ENCODE measurements at places on chromosomes 4 and X. TPM values are rescaled to one million over a fixed set of nuclear protein-coding genes. Genes with fewer than 3 reads are reported as not detected.

DNA sequence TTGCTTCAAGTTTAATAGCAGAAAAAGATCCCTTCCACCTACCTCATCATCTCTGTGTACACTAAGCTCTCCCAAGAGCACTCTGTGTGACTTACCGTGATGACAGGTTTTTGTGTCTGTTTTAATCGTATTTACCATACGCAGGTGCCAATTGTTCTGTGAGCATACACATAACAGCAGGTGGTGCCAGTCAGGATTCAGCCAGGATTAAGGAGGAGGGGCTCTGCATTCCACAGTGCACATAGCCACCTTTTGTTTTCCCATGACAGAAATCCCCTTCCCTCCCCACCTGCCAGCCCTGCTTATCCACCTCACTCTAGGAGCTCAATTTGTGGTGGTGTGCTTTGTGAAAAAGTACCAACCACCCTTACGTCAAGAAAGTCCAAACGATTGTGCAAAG, 14.8 kb downstream of the ANK2 start:
- DNase-seq, result no peak

DNA sequence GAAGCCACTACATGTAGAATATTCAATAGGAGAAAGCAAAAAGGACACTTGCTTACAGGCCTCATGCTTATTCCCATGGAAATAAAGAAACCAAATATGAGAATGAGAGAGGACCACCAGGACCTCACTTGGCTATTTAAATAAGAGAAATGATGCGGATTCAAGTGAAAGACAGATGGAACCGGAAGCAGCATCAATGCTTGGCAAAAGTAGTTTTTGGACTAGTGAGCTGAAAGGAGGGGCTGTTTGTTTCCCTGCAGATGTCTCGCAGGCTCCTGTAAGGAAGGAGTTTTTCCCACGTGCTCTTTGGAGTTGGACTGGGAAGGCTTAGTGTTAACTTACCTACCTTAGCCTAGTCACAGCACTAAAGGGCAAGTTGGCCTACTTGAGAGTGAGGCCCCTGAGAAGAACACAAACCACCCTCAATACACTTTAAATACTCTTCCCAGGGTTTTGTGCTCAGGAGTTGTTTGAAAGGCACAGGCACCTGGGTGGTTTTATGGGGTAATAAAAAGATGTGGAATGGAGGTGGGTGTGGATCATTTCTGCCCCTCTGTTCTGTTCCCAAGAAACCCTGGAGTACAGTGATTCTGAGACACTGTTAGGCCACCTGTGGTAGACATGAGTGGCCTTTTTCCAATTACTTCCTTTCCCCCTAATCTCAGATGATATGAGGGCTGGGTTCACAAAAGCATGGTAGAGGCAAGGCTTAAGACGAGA, 113.3 kb upstream of the C1GALT1C1 start:
- DNase-seq, result no peak

C4orf36 gene
- polyA plus RNA-seq, result not detected

DNA sequence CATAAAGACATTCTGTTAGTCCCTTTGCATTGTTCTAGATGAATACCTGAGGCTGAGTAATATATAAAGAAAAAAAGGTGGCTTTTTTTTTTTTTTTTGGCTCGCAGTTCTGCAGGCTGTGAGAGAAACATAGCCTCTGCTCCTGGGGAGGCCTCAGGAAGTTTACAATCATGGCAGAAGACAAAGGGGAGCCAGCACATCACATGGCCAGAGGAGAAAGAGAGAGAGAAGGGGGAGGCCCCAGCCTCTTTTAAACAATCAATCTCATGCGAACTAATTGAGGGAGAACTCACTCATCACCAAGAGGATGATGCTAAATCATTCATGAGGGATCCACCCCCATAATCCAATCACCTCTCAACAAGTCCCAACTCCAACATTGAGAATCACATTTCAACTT, 364.0 kb upstream of the EPHA5 start:
- no peak for DNase-seq

GRCh38 chr4:21835712-21836111, 112.9 kb downstream of the KCNIP4 start:
- no peak for DNase-seq

Measured in K562 (cell line).